Dermis blood vessel endothelial cell (primary cell): ENCODE measurements at places on chromosomes 6 and 20.
A peak's percentile ranks its signal among the peaks of the same experiment; 100 is the strongest.

DNA sequence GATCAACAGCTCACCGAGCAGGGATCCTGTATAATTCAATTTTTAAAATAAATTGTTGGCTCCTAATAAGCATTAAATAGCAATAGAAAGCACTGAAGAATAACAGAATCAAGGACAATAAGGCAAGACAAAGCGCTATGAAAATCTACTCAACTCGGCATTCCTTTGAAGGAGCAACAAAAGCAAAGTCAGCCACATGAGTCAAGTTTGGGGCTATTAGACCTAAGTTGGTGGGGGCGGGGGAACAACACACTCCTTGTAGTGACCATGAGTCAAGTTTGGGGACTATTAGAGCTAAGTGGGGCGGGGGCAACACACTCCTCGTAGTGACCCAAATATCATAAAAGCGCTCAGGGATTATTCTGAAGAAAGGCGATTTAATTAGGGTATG lies 120.0 kb downstream of the FOXC1 start:
- peak; percentile 7 for DNase-seq

GRCh38 chr6:119163006-119163405 lies 84.5 kb upstream of the FAM184A start:
- DNase-seq: no peak

DNA sequence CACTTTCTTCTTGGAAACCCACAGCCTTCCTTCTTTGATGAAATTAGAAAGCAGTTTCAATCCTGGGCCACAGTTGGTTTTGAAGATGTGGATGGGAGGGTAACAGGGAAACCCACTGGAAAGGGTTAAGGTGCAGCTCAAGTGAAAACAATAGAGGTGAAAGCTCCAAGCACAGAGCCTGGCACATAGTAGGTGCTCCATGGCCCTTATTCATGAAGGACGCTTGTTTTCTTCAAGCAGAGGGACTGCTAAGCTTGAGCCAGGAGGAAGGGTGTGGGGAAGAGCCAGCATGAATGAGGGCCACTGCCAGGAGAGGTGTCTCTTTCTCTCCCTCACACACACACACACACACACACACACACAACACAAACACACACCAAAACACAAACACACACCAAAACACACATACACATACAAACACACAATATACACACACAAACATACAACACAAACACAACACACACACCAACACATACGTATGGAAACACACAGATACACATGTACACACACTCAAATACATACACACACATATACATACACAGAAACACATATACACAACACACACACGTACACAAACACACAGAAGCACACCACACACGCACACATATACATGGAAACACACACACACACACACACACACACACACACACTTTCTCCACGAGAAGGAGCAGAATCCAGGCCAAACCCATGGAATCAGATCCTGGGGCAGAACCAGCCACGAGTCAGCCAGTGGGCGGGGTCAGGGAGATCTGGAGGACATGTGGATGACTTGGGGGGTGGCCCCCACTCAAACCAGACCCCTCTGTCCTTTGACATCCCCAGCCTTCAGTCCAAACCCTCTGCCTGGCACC lies 23.7 kb upstream of the RBPJL start:
- no peak for DNase-seq

- no peak for DNase-seq
Observed at GRCh38 chr6:97469451-97469850, 186.4 kb upstream of the MMS22L start.

- DNase-seq: no peak
Observed at GRCh38 chr20:47468290-47469050, 33.2 kb upstream of the NCOA3 start.

DNA sequence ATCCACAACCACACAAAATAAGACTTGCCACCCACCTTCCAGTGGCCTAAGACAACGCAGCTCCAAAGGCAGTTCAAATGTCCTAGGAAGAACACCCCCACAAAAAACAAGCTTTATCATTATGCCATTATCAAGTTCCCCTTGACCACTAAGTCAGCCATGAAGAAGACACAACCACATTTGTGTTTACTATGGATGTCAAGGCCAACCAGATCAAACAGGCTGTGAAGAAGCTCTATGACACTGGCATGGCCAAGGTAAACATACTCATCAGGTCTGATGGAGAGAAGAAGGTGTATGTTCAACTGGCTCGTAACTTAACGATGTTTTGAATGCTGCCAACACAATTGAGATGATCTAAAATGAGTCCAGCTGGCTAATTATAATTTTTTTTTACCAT lies 26.1 kb downstream of the SEC63 start:
- no peak for DNase-seq

GRCh38 chr6:162029873-162030576 lies 697.5 kb downstream of the PRKN start:
- no peak for DNase-seq

- peak; percentile 20 for DNase-seq
Observed at GRCh38 chr6:159107451-159108260, 61.5 kb upstream of the FNDC1 start.

DNA sequence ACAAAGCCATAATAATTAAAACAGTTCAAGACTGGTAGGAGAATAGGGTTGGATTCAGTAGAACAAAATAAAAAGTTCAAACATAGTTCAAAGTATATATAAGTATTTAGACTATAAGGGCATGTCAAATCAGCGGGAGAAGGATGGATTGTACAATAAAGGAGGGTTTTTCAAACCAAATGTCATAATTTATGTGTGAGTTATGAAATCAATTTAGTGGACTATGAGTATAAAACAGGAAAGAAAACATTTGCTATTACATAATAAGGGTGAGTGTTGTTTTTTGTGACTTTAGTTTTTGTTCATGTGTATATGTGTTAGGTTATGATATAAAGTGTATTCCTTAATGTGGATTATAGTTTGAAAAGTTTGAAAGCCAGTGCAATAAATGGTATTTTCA lies 10.6 kb downstream of the ORC3 start:
- no peak for DNase-seq

- no peak for DNase-seq
Observed at GRCh38 chr6:21384216-21384615, 209.3 kb upstream of the SOX4 start.

GRCh38 chr20:38156888-38157634 lies 8.0 kb downstream of the TGM2 start:
- DNase-seq: peak; percentile 56

DNA sequence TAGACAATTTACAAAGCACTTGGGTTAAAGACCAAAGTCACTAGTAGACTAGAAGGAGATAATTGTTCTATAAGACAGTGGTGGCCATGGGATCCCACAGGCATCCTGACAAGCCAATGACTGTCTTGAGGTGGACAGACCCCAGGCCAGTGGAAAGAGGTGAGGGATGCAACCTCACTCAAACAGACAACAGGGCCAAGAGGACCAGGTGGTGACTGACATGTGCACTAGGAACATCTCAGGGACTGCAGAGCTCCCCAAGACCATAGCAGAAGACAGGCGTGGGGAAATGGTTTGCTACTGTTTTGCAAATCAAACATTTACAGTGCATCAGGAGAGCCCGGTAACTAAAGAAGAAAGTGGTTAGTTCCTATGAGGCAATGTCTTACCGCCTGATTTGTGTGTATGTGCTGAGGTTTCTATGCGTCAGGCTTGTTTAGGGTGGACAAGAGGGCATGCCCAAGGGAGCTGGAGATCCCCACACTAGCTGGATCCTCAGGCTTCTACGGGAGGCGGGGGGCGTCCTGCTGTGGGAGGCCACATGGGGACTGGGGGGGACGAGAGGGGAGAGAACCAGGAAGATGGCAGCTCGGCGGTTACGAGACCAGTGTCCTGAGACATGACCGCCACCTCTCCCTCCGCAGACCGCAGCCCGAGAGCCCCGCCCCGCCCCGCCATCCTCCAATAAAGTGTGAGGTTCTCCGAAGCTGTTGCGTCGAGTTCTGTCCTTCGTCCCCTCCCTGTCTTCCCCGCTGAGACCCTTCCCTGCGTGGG lies 623 bp upstream of the MRPS26 start:
- no peak for DNase-seq

DNA sequence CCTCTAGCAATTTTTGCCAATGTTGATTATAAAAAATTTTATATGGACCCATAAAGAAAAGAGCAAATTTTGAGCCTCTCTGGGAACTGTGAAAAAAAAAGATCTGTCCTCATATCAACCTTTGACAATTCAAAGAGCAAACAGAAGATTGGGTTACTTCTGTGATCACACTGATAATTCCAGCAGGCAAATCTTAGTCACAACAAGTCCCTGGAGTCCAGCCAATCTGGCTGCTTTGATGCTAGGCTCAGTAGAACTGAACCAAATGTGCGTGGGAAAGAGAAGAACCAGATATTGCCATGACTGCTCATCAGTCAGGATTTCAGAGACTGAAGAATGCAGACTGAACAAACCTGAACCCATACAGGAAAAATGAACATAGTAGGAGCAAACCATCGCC lies 438.4 kb upstream of the FLRT3 start:
- peak; percentile 33 for DNase-seq

- DNase-seq: peak; percentile 56
Observed at GRCh38 chr6:100269189-100269588, 195.5 kb downstream of the SIM1 start.

- DNase-seq: no peak
Observed at GRCh38 chr6:142561511-142562265, 259.9 kb downstream of the ADGRG6 start.

DNA sequence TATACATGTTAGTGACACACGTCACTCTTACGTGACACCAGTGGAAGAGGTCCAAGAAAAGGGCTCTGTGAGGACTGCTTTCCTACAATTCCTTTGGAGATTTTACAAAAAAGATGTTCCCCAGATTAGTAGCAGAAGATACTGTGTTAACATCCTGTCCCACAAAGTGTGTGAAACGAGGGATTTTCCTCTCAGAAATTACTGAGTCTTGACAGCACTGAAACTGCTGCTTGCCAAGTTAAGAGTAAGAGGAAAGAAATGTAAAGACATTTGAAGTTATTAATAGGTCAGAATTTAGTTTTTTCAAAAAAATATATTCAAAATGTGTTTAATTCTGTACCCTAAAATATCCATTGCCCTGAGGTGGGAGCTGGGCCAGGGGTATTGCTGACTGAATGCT lies 58.8 kb upstream of the MAP7 start:
- peak; percentile 16 for DNase-seq

- no peak for DNase-seq
Observed at GRCh38 chr6:15602154-15602553, 60.7 kb downstream of the DTNBP1 start.

GRCh38 chr6:43097098-43097489 lies 21.0 kb downstream of the PTK7 start:
- peak; percentile 10 for DNase-seq

GRCh38 chr6:34615574-34616226 lies 59.6 kb upstream of the SPDEF start:
- DNase-seq: no peak

GRCh38 chr6:4466261-4466660 lies 309.9 kb upstream of the CDYL start:
- peak; percentile 83 for DNase-seq

DNA sequence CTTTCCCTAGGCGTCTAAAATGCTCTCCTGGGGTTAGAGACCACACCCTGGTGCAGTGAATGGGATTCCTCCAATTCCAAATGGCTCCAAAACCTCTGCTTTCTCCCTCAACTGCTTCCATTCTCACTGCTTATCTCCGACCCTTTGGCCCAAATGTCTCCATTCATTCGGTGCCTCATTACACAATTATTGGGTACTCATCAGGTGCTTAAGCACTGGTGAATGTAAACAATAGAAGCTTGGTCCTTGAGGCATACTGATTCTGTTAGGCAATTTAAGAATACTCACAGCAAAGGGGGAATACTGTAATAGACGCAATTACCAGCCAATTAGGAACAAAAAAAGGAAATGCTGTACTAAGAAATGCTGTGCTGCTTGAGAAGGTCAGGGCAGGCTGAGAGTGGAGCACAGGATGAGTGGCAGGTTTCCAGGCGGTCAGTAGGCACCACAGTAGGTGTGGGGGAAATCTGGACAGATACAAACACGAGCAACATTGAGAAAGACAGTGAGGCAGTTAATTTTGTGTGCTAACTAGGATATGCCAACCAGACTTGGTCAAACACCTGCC lies 23.0 kb downstream of the GMDS start:
- DNase-seq: peak; percentile 41

- DNase-seq: no peak
Observed at GRCh38 chr6:46078294-46078693, 51.5 kb upstream of the ENPP4 start.

DNA sequence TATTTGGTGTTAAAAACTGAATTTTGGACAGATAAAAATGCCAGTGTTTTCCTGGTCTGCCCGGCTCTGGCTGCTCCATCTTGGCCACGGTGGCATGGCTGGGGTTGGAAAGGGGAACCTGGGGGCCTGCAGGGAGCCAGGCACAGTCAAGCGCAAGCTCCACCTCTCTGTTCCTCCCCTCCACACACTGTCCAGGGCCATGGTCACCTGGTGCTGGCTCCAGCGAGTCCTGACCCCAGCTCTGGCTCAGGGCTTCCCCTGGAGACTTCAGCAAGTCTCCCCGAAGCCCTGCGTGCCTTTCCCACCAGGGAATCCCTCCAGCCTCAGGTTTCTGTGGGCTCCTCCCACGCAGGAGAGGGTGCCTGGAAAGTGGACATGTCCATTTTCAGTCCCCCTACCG lies 298.5 kb downstream of the QKI start:
- no peak for DNase-seq

- no peak for DNase-seq
Observed at GRCh38 chr20:1119128-1119505, 715 bp downstream of the PSMF1 start.

DNA sequence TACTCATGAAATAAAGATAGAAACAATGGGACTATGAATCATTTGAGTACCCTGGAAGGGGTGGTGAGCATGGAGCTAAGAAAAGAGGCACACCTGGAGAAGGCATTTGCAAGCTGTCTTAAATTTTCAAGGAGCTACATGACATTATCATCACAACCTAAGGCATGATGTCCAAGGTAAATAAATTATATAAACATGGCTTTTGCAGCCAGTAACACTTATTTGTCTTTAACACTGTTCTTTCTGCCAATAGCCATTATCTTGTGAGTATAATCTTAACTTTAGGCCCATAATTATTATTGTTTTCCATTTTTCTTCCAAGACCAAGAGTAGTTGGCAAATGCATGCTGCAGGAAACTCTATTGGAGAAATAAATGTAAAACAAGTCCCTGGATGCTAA lies 63.7 kb downstream of the ALDH5A1 start:
- no peak for DNase-seq

DNA sequence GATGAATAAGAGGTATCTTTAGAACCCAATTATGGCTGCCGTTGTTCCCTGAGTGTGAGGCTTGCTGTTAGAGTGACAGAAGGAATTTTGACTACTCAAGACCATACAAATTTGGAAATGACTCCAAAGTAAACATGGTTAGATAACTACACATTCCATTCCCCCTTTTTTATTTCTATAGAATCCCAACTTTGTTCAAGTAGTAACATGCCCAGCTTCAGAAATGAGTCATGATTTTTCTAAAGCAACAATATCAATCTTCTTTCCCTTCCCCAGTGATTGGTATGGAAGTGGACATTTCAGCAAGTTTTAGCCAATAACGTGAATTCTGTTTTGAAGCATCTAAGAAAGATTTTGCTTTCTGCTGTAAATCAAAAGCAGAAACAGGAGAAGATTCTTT lies 37.8 kb downstream of the HCRTR2 start:
- DNase-seq: no peak
